ENCODE measurements at places on chromosomes 11 and 22. TPM values are rescaled to one million over a fixed set of nuclear protein-coding genes. Genes with fewer than 3 reads are reported as not detected.

The SLC15A3 gene
- 21.3 TPM for polyA plus RNA-seq

The DGKZ gene
- 71.9 TPM for polyA plus RNA-seq

The PRR33 gene
- polyA plus RNA-seq, result not detected

The OR2AG2 gene
- not detected for polyA plus RNA-seq

DNA sequence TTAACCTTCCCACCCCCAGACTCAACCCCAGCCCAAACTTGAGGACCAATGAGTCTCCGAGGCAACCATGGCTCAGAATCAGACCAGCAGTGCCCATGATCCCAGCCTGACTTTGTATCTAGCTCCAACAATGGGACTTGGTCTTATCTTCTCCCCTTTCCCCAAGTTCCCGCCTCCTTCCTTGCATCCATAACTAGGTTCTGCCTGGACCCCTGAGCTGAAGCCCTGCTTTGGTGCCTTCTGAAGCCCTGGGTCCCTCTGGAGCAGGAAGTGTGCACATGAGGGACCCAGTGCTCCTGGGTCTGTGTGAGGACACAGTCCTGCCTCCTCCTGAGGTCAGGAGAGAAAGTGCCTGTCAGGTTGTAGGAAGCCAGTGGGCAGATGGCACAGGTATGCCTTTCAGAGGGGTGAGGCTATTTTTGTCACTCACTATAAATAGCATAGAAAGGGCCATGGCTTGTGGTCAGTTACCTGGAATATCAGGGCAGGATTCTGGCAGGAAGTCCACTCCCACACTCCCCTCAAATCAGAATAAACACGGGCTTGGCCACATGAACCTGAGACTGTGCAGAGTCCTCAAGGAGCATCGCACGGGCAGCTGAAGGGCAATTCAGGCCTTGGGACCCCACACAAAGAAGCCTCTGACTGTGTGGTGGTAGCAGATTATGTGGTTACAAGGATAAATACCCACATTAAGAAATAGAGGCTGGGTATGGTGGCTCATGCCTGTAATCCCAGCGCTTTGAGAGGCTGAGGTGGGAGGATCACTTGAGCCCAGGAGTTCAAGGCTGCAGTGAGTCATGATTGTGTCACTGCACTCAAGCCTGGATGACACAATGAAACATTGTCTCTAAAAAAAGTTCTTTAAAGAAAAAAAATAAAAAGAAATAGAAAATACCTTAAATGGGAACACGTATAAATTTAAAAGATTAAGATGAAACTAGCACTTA, 27.4 kb downstream of the RCN1 start:
- no peaks in the 10 kb centered on the region for H3K27me3 ChIP-seq
- H3K36me3 ChIP-seq, result no peaks in the 10 kb centered on the region
- H3K4me3 ChIP-seq, result no peak overlapping the region
- no peak for DNase-seq
- H3K4me1 ChIP-seq, result no peaks in the 10 kb centered on the region

DNA sequence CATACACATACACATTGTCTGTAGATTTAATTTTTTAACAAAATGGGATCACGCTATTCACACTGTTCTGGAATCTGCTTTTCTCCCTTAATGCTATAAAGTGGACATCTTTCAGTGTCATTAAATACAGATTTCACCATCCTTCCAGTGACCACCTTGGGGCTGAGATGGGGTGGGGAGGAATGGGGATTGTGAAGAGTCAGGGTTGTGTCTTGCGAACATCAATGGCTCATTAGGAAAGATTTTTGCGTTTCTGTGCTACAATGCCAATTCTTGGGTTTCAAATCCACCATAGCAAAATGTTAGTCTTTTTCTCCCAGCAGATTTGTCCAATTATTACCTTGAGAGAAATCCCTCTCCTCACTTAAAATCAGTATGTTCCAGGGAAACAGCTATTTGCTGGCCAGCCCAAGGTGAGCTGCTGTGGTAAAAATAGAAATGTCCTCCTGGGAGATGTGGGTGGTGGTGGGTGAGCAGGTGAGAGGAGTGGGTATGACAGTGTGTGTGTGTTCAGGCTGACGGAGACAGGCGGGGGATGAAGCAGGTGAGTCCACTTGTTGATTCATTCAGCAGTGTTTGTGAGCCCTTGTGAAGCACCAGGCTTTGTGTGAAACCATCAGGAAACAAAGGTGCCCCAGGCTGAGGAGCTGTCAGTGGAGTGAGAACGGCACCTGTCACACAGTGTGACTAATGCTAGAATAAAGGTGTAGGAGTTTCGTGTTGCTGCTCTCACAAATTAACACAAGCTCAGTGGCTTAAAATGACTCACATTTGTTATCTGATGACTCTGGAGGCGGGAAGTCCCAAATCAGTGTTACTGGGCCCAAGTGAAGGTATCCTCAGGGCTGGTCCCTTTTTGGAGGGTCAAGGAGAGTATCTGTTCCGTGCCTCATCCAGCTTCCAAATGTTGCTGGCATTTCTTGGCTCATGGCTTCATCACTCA, 1.7 kb upstream of the CBX6 start:
- H3K36me3 ChIP-seq, result no peaks in the 10 kb centered on the region
- peaks cover 37% of the 10 kb centered on the region for H3K4me1 ChIP-seq
- peak; percentile 53 for DNase-seq
- H3K4me3 ChIP-seq, result peak overlapping the region; percentile 62
- H3K27me3 ChIP-seq, result no peaks in the 10 kb centered on the region

The PNPLA3 gene
- polyA plus RNA-seq, result not detected

DNA sequence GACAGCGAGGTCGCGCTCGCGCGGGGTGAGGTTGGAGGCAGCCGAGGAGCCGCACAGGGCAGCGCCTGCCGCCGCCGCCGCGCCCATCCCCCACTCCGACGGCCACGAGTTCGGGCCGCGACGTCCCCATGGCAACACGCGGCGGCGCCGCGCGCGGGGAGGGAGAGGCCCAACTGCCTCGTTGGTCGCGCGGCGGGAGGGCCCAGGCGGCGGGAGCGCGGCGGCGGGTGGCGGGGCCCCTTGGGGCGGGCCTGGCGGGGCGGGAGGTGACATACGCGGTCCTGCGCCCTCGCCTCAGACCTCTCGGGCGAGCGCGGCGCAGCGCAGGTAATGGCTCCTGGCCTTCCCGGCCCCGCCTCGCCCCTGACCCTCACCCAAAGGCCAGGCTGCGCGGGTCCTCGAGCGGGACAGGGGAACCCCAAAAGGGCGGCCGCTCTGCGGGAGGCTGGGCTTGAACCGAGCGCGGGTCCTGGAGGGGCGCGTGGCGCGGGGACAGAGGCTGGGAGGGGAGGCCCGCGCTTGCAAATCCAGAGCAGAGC, at the start of gene DEUP1:
Gene DEUP1 (plus strand): TSS at position 297 of the 539 bp plus-strand sequence. CDS start 1,518 bp downstream, outside the sequence.
- peak; percentile 56 for DNase-seq
- H3K4me1 ChIP-seq, result no peaks in the 10 kb centered on the region
- H3K27ac ChIP-seq, result no peak within 1 kb of the TSS

DNA sequence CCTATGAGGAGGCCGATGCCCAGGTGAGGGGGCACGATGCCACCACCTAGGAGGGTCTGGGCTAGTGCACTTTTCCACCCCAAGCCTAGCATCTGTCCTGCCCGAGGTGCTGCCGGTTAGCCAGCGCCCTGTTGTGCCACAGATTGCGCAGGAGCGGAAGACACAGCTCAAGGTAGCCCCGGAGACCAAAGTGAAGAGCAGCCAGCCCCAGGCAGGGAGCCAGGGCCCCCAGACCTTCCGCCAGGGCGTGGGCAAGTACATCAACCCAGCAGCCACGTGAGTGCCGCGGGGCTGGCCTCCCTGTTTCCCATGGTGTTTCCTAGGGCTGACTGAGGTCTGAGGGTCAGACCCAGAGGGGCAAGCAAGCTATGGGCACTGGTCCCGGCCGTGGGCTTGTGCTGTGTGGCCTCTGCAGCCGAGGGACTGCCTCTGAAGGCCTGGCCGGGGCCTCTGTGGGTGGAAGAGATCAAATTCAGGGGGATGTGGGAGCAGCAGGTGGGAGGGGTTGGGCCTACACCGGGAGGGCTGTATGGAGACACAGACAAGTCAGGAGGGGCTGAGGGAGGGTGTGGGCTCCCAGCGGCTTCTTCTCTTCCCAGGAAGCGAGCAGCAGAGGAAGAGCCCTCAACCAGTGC, 29.1 kb downstream of the PPIL2 start:
- DNase-seq, result no peak
- H3K4me1 ChIP-seq, result no peaks in the 10 kb centered on the region
- peaks cover 5% of the 10 kb centered on the region for H3K36me3 ChIP-seq
- no peaks in the 10 kb centered on the region for H3K27me3 ChIP-seq

- DNase-seq, result no peak
- no peak overlapping the region for H3K4me3 ChIP-seq
- H3K27me3 ChIP-seq, result peaks cover 98% of the 10 kb centered on the region
- no peaks in the 10 kb centered on the region for H3K36me3 ChIP-seq
- peaks cover 26% of the 10 kb centered on the region for H3K4me1 ChIP-seq
Observed at GRCh38 chr11:64294774-64295173, 3.7 kb downstream of the KCNK4 start.

Data from sigmoid colon (tissue), 7 donors.